ENCODE measurements at places on chromosomes 2 and 18.

DNA sequence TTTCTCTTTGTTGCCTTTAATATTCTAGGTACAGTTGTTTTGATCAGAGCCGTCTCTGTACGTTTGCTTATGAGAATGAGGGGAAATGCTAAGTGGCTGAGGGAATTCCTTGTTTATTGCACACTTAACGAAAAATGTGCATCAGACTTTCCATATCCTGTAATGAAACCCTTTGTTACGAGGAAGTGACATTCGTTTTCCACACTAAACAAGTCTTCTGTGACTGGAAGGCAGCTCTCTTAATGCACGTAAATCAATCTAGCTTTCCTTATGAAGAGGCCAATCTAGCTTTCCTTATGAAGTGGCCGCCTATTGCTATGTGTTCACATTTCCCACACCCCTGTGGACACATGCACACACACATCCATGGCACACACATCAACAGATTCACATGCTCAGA, 186.2 kb downstream of the SNTG2 start:
- no peak for DNase-seq

GRCh38 chr18:55321265-55322177, 266.5 kb downstream of the TCF4 start:
- DNase-seq = peak; percentile 75

DNA sequence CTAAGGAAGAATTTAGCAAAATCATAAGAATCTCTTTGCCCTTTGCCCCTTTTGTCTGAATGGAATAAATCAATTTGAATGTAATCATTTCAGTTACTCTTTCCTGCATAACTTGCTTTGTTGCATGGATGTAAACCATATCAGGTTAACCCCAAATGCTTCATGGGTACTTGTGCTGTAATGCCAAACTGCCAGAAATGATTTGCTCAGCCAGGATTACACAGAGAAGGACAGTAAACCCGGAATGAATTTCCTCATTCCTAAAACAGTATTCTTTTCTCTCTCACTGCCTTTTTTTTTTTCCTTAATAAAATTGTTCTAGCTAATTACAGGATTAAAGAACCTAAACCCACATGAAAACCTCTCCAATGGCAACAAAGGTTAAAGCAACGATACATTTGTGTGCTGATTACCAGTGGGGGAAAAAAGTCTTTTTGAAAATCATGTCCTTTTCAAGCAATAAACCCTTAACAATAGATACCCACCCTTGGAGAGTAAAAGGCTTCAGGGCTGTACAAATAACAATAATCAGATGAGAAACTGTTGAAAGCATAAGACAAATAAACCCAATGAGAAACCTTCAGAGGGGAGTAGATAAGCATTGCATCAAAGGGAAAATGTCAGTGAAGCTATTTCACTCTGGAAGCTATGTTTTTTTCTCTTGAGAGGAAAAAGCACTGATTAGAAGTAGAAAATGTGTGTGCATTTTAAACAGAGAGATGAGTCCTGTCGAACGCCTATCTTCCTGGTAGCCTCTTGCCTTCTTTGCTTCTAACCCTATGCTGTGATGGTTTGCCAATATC, 275.3 kb downstream of the CDH2 start:
- no peak for DNase-seq

GRCh38 chr2:18987592-18988073, 370.8 kb downstream of the OSR1 start:
- peak; percentile 94 for DNase-seq

- peak; percentile 79 for DNase-seq
Observed at GRCh38 chr18:70491734-70492348, 203.0 kb downstream of the SOCS6 start.

- peak; percentile 38 for DNase-seq
Observed at GRCh38 chr2:135818937-135819610, 17.9 kb downstream of the LCT start.

DNA sequence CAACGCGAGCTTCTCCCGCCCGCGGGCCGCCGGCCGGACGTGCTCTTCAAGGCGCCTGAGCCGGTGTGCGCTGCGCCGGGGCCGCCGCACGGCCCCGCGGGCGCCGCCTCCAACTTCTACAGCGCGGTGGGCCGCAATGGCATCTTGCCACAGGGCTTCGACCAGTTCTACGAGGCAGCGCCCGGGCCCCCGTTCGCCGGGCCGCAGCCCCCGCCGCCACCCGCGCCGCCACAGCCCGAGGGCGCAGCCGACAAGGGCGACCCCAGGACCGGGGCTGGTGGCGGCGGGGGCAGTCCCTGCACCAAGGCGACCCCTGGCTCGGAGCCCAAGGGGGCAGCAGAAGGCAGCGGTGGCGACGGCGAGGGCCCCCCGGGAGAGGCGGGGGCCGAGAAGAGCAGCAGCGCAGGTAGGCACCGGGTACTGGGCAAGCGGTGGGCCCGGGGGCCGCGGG, 676 bp downstream of the HOXD11 start:
- no peak for DNase-seq

- no peak for DNase-seq
Observed at GRCh38 chr2:240638512-240639160, 13.4 kb downstream of the GPR35 start.

- no peak for DNase-seq
Observed at GRCh38 chr2:69033461-69034095, 20.6 kb downstream of the ANTXR1 start.

DNA sequence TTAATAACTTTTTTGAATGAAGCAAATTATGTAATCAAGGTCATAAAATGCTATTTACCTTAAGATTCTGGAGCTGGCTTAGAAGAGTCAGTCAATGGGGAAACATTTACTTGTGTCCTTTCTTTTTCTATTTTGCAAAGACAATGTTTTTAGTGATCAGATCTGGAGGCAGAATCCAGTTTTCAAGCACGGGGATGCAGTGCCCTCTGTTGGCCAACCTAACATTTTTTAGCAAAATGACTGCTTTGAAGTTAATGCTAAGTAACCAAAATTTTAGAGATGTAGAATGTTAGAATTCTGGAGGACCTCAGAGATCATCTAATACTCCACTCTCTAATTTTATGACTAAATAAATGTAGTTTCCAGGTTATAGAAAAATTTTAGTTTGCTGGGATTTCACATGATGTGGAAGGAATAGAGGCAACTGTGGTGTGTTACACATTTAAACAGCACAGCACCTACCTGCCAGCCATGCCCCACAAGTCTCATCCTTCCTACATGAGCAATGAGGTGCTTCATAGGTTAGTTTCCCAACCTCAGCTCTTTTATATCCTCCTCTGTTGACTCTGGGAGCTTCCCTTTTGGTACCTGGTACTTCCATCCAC, 23.6 kb upstream of the SLC9A4 start:
- peak; percentile 49 for DNase-seq

GRCh38 chr2:198775737-198776136, 682.0 kb downstream of the SATB2 start:
- DNase-seq = no peak

- DNase-seq = no peak
Observed at GRCh38 chr2:151217343-151217742, 44.3 kb downstream of the RBM43 start.

GRCh38 chr2:98543842-98544241, 64.5 kb downstream of the COA5 start:
- DNase-seq = no peak

- no peak for DNase-seq
Observed at GRCh38 chr2:105581555-105581944, 163.2 kb upstream of the NCK2 start.

DNA sequence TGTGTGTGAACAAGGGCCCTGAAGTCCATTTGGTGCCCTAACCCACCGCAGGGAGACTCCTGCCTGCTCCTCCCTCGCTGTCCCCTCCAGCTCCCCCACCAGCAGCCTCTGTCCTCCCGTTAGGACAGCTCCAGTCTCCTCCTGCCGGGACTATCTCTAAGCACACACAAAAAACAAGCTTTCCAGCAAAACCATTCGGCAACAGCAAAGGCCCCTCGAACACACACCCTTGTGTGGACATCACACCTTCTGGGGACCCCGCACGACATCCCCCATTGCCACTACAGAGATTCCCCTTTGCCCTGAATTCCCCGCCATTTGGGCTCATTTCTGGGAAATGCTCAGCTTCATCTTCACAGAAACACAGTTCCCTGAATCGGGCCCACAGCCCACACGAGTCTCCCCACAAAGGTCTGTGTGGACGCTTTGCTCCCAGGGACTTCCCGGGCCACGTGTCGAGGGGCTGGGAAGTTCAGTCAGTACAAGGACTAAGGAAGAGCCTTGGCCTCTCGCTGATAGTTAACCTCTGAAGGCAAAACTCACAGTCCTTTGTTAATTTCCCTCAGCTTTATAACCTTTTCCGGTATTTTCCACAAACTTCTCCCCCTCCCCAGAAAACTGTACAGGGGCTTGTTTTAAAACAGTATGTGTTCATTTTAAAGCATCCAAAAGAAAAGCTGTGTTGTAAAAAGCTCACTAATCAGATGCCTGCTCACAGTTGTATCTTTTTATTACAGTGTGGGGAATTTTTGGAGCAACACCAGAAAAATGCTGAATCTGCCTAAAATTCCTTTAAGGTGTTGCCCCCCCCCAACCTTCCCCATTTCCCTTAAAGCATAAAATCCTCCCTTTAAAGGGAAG, 25.9 kb downstream of the SMAD7 start:
- DNase-seq = no peak

DNA sequence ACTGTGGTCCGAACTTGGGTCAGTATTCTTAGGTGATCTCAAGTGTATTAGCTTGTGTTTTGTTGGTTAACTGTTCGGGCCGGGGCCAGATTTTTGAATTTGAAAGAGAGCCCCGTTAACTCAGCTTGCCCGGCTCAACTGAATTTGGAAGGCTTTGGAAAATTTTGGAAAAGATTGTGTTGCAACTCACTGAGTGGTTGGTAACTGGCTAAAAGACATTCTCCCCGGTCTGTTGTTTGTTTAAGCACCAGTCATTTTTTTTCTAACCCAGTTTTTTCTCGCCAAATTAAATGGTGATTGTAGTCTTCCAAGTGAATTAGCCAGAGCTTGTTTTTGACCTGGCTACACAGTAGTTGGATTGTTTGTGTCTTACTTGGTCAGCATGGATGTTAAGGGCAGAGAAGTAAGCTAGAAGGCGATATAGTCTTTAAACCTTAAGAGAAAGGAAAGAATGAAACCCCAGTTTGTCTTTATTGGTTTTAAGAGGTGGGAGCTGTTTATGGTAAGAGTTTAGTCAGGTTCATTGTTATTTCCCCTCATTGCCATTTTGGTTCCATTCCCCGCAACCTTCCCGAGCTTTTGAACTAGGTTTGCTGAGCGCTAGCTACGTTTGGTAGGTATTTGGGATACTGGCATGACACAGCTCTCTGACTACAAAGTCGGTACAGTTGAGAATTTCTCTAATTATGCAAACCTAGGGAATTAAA, 2.4 kb downstream of the MAP4K4 start:
- DNase-seq = peak; percentile 42

DNA sequence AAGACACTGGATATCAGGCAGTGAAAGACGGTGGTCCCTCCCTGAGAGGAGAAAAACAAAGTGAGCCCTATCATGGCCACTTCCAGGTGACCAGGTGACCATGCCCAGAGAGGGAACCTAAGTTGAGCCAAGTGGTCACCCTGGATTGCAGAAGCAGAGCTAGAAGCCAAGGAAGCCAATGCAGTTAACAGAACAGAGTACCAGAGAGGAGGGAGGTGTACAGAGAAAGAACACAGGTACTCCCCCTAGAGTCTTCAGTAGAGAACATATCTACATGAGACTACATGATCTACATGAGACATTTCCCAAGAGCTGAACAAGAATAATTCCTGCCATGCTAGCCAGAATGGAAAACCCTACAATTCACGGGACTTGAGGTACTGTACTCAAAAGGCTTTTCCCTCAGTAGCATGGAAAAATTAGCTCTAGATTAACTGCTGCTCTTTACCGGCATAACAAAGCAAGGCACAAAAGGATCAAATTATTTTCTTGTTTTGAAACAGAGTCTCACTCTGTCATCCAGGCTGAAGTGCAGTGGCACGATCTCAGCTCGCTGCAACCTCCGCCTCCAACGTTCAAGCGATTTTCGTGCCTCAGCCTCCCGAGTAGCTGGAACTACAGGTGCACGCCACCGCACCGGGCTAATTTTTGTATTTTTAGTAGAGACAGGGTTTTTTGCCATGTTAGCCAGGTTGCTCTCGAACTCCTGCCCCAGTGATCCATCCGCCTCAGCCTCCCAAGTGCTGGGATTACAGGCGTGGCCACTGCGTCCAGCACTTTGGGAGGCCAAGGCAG, 23.5 kb downstream of the ROCK2 start:
- DNase-seq = no peak

GRCh38 chr2:143128681-143129580, at the start of gene ARHGAP15:
ARHGAP15 (plus strand) TSS chr2:143129419.
- DNase-seq = no peak

- no peak for DNase-seq
Observed at GRCh38 chr2:13611939-13612338, 895.2 kb downstream of the TRIB2 start.

DNA sequence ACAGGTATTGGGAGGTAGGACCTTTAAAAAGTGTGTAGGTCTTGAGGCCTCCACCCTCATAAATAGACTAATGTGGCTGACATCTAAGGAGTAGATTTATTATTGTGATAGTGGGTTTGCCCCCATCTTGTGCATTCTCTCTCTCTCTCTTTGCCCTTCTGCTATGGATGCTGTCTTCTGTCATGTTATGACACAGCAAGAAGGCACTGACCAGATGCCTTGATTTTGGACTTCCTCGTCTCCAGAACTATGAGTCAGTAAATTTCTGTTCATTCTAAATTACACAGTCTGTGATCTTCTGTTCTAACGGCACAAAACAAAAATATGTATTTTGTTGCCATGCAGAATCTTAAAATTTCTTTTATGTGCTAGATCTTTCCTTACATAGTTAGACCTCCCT, 66.9 kb downstream of the ATAD2B start:
- no peak for DNase-seq

GRCh38 chr18:13043066-13043465, 51.9 kb downstream of the CEP192 start:
- no peak for DNase-seq

GRCh38 chr18:76416911-76417310, 78.1 kb downstream of the ZNF516 start:
- DNase-seq = no peak

DNA sequence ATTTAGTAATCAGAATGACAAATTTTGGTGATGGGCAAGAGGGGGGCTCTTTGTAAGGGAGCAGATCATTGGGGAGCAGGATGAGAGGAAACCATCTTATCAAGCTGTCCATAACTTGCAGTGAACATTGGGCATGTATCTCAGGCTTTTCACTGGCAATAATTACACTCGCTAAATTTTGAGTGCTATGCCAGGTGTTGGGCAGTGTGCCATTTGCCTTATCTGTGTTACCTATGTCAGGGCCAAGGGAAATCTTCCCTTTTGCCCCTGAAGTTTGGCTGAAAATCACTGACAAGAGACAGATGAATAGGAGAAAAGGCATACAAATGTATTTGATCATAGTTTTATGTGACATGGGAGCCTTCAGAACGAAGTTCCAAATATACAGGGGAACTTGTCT, 39.0 kb downstream of the NOSTRIN start:
- DNase-seq = no peak

- DNase-seq = no peak
Observed at GRCh38 chr2:60855989-60856669, 25.2 kb upstream of the REL start.

- peak; percentile 7 for DNase-seq
Observed at GRCh38 chr2:210007895-210008294, 5.5 kb downstream of the RPE start.
